Stimulated activated CD4-positive, alpha-beta T cell treated with anti-CD3 and anti-CD28 coated beads, TNF-alpha, amount 100 ng/mL, for 48 hours (primary cell): ENCODE measurements at places on chromosomes 1 and 21.

DNA sequence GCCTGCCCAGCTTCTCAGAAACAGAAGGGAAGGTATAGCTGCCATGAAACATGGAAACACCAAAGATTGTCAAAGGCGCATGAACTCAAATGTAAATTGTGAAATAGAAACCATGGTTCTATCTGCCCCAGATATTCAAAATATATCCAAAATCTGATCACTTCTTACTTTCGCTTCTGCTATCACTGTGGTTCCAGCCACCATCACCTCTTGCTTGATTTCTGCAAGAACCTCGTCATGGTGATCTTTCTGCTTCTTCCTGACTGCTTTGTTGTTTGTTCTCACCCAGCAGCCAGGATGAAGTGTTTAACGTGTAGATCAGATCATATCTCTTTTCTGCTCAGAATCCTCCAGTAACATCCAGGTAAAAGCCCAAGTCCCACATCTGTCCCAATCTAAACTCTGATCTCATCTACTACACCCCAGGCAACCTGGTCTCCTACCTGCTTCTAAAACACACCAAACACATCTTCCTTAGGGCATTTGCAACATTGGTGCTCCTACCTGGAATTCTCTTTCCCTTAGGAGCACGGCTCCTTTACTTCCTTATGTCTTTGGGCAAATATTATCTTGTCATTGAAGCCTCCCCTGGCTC lies 10.5 kb upstream of the LMO4 start:
- no peak for DNase-seq

DNA sequence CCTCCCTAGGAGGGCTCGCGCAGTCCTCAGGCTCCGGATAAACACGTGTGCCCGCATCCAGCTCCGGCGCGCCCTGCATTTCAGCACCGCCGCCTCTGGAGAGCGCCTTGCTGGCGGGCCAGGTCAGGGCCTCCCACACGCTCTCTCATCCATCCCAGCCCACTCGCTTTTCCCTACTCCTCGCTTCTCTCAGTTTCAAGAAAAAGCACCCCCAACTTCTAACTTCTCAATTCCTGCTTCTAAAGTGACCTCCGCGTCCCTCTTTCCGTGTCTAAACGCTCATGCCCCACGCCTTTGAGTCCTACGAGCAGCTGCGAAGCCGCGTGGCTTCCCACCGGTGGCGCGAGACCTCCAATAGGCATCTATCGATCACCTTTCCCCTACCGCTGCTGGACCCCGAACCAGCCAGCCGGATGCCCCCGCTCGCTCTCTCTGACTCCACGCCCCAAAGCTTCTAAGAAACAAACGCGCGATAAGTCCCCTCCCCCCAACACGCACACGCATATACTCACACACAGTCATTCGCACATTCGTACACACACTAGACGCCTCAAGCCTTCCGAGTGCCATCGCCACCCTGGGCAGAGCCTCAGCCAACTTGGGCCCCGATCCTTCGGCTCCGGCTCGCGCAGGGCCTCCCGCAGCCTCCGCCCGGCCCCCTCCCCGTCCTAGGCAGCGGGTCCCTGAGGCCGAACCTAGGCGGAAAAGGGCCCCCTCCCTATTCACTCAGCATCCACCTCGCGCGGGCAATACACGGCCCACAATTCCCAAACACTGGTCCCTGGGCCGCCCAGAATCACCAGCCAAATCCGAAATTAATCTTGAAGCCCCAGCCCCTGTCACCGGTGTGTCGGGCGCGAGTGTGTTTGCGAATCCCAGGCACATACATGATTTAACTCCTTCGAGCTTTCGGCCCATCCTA lies 1.1 kb downstream of the NMNAT2 start:
- DNase-seq, result no peak

- no peak for DNase-seq
Measured at GRCh38 chr1:74317663-74318062, 82.5 kb downstream of the TNNI3K start.

DNA sequence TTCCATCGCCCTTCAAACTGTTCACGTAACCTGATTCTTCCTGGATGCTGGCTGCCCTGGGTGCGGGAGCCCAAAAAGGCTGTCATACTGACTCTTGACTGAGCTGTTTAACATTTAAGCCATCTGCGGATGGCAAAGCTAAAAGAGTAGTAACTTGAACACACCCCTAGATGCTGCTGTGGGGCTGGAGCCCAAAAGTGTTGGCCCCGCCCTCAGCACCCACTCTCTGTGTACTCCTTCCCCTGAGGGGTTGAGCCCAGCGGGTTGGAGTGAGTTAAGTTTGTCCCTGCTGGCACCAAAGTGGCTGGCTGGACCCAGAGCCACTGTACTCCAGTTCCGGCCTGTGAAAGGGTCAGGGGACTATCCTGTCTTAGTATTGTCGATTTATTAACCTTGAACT lies 640.6 kb downstream of the PTPRU start:
- no peak for DNase-seq

GRCh38 chr1:66853379-66853778 lies 52.3 kb upstream of the INSL5 start:
- DNase-seq, result no peak

GRCh38 chr21:33940881-33941245 lies 25.3 kb upstream of the ATP5PO start:
- no peak for DNase-seq

DNA sequence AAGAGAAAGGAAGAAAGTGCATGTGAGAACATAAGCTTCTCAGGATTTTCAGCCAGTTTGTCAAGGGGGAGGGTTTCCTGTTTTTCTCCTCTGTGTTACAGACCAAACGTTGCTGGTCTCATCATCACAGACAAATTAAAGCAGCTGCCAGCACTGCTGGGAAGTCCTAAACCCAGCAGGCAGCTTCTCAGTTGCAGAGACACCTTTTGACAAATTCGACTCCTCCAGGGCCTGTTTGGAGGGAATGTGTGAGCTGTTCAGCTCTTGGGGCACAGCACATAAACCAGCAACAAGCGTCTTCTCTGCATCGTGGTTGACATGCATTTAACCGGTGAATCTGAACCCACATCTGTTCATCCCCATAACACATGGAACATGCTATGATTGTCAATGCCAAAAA lies 454.6 kb upstream of the RUNX1 start:
- no peak for DNase-seq

DNA sequence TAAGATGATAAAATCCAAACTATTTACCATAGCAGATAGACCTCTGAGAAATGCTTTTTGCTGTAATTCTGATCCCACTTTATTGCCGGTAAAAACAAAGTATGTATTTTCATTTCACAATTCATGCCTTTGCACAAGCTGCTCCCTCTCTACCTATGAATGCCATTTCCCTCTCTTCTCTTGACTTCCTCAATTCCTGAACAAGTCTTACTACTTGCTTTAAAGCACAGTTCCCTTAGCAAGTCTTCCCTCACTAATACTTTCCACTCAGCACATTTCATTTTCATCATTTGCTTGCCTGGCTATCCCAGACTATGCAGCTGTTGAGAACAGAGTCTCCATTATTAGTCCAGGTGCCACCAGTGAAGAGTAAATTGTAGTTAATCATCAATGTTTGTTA lies 13.8 kb downstream of the GPATCH2 start:
- DNase-seq, result no peak

DNA sequence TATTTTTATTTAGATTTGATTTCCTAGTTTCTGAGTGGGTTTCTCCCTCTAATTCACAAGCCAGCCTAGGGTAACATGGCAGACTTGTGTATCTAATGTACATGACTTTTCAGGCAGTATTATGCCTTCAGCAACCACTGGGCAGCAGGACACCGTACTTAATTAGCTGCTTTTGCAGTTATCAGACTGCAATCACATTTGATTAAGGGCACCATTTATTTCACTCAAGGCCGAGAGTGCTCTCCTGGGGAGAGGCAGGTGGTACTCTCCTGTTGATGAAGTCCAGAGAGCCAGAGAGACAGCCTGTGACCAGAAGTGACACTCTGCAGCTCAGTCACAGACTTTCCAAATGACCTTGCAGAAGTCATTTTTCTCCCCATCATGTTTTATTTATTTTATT lies 18.7 kb downstream of the CYYR1 start:
- no peak for DNase-seq

DNA sequence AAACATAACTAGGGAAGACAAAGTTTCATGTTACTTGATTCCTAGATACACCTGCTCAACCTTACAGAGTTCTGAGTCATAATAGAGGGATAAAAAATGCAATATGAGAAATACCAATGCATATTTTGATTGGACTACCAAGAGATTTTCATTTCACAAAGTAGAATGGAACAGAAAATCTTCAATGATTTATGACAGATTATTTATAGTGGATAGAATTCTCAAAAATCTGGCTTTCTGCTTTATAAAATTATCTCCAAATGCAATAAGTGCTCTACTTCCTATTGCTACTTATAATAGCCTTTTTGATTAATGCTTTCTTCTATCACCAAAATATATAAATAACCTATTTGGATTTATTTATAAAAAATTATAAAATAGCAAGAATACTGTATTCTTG lies 18.9 kb upstream of the ATP6V1G3 start:
- DNase-seq, result no peak

GRCh38 chr1:38926091-38926490 lies 15.5 kb downstream of the RHBDL2 start:
- no peak for DNase-seq

- no peak for DNase-seq
Measured at GRCh38 chr1:210233495-210234328, 1.1 kb downstream of the SERTAD4 start.

- no peak for DNase-seq
Measured at GRCh38 chr1:20322825-20323612, 32.3 kb downstream of the VWA5B1 start.

DNA sequence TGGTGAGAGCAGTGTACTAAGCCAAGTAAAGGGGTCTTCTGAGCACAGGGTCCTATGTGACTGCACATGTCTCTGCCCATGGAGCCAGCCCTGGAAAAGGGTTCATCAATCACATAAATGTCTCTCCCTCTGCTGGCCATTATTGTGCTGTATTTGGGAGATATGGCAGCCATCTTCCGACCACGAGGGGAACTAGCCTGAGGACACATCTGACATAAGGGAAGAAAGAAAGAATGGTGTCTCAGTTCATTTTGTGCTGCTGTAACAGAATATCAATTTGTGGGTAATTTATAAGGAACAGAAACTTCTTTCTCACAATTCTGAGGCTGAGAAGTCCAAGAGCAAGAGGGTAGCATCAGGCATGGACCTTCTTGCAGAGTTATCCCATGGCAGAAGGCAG lies 55.1 kb upstream of the GJA5 start:
- DNase-seq, result no peak

DNA sequence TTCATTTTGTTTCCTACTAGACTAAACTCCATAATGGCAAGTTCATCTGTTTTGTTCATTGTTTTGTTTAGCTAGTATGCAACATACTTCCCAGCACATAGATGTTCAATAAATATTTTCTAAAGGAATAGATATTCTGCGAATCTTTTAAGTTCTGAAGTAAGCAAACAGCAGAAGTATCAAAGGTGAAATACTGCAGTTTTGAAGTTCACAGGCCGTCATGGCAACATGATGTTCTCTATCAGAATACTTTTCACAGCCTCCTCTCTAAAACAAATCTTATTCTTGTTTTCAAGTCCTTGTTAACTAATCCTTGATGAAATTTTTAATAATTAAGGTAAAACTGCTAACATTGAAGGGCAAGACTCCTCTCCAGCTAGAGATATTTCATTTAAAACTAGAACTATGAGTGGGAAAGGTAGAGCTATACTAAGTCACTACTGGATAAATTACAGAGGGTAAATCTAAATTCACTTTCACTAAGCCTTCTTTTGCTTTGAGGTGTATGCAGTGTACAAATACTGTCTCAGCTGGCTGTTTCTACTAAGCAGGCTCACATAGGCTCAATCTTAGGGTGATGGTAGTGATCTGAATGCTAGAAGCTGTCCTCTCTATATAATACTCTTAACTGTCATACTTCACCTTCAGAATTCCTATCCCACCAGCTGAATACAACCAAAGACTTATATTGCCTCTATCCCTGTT lies 96.7 kb downstream of the ZZZ3 start:
- no peak for DNase-seq

- DNase-seq, result no peak
Measured at GRCh38 chr21:35940074-35940927, 120.0 kb downstream of the SETD4 start.

- no peak for DNase-seq
Measured at GRCh38 chr1:226181996-226182714, 4.4 kb downstream of the ACBD3 start.

DNA sequence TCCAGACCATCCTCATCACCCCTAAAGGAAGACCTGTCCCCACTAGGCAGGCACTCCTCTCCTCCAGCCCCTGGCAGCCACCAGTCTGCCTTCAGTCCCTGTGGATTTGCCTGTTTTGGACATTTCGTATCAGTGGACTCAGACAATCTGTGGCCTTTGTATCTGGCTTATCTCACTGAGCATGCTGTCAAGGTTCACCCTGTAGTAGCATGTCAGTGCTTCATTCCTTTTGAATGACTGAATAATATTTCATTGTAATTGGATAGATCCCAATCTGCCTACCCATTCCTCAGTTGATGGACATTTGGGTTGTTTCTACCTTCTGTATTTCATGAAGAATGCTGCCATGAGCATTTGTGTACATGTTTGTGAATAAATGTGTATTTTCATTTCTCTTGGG lies 32.9 kb upstream of the RNF187 start:
- DNase-seq, result no peak

DNA sequence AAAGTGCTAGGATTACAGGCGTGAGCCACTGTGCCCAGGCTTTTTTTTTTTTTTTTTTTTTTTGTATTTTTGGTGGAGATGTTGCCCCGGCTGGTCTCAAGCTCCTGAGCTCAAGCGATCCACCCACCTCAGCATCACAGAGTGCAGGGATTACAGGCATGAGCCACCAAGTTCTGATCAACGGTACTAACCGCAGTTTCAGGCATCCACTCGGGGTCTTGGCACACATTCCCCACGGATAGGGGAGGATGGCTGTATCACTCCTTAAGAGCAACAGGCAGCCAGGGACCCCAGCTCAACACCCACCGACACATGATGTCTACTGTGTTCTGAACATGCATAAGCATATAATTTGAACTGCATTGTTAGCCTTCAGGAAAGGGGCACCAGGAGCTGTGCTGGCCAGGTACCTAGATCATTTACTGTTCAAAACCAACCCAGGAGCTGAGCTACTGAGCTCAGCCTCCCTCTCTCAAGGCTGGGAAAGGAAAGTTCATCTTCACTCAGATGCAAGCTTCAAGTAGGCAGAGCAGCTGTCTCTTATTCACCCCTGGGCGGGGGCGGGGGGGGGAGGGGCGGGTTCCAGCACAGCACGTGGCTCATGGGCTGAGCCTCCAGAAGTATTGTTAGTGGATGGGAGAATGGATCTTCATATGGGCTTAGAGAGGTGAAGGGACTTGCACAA lies 24.7 kb downstream of the CAPZB start:
- no peak for DNase-seq

GRCh38 chr1:196143602-196144342 lies 464.5 kb downstream of the KCNT2 start:
- no peak for DNase-seq

DNA sequence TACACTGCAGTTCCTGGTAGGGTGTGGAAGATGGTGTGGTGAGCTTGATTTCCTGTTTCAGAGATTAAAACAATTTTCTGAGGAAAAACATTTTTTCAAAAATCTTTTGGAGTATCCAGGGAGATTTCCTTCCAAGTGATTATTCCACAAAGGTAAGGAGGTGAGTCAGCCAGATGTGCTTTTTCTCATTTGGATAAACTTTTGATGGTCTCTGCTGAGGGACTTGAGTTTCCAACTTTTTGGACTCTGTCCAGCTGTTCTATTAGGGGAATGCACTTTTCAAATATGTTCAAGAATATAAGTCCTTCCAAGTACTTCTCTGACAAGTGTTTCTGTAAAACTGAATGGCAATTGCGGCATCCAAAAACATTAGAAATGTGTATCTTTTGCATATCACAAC lies 628.8 kb upstream of the ADAMTS5 start:
- no peak for DNase-seq
